ENCODE measurements at places on chromosomes 3 and 15.
A peak's percentile ranks its signal among the peaks of the same experiment; 100 is the strongest.

DNA sequence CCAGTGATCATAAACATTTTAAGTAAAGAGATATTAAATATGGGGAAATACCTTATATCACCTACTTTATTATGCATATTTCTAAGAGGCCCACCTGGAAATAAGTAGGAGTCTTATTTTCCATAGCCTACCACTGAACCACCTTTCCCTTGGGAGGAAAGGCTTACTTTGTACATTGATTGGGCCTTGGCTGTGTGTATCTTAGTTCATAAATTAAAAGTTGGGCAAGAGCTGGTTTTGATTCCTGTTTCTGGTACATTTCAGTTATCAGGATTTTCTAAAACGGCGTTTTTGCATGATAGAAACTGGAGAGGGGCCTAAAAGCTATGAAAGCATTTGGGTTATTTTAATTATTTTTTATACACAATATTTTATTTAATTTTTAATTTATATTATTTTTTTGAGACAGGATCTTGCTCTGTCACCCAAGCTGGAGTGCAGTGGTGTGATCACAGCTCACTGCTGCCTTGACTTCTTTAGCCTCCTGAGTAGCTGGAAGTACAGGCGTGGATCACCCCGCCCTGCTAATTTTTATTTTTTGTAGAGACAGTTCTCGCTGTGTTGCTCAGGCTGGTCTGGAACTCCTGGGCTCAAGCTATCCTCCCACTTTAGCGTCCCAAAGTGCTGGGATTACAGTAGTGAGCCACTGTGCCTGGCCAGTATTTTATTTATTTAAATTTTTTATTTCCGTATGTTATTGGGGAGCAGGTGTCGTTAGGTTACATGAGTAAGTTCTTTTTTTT is 2.6 kb downstream of the GMPS start:
- no peak for DNase-seq

DNA sequence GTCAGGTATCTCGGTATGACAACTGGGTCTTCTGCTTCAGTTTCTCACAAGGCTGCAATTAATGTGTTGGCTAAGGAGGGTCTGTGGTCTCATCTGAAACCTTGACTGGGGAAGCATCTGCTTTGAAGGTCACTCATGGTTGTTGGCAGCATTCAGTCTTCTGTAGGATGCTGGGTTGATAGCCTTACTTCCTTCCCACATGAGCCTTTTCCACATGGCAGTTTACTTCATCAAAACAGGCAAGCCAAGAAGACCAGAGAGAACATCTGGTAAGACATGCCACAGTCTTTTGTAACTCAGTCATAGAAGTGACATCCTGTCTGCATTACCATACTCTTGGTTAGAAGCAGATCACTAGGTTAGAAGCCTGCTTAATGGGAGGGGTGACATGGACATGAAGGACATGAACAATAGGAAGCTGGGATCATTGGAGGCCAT is 49.5 kb downstream of the CMC1 start:
- no peak for DNase-seq

GRCh38 chr15:81301385-81301784 is 22.6 kb downstream of the STARD5 start:
- DNase-seq: no peak

- DNase-seq: peak; percentile 69
Measured at GRCh38 chr3:39668420-39668819, 141.0 kb upstream of the MYRIP start.

DNA sequence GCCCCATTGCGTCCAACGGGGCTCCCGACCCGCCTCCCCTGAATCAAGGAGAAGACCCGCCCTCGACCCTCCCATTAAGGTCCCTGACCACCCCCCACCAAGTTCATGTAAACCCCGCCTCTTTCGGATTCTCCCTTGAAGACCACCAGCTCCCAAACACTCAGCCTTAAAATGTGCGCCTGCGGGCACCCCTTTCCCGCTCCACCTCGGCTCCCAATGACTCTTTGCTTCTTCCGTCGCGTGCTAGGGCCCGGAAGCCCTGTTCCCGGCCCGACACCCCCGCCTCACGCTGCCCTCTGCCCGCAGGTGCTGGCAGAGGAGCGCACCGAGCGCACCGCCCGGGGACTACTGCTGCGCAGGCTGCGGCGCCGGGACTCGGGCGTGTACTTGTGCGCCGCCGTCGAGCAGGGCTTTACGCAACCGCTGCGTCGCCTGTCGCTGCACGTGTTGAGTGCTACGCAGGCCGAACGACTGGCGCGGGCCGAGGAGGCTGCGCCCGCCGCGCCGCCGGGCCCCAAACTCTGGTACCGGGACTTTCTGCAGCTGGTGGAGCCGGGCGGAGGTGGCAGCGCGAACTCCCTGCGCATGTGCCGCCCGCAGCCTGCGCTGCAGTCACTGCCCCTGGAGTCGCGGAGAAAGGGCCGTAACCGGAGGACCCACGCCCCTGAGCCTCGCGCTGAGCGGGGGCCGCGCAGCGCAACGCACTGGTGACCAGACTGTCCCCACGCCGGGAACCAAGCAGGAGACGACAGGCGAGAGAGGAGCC is 2.7 kb upstream of the LSMEM2 start:
- no peak for DNase-seq

DNA sequence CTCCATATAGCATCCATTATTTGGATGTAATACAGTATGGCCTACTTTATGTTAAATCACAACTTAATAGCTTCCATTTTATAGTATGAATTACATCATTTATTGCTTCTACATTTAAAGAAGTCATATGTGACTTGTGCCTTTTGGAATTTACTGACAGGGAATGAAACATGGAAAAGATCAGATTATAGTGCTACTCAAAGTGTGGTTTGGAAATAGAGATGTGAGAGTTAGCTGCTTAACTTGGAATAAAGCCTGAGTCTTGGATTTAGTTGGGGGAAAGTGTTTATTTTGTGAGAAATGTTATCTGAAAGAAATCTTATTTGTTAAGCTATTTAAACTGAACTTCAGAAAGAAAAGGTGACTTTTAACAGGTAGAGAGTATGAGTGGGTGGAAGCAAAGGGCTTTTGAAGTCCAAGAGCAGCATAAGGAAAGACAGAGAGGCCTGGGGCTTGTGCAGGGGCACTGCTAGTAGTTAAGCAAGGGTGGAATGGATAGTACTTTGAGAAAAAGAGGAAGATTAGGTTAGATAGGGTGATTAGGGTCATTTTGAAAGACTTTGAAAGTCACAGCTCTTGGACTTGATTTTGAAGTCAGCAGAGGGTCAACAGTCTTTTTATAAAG is 60.5 kb downstream of the SLMAP start:
- no peak for DNase-seq

DNA sequence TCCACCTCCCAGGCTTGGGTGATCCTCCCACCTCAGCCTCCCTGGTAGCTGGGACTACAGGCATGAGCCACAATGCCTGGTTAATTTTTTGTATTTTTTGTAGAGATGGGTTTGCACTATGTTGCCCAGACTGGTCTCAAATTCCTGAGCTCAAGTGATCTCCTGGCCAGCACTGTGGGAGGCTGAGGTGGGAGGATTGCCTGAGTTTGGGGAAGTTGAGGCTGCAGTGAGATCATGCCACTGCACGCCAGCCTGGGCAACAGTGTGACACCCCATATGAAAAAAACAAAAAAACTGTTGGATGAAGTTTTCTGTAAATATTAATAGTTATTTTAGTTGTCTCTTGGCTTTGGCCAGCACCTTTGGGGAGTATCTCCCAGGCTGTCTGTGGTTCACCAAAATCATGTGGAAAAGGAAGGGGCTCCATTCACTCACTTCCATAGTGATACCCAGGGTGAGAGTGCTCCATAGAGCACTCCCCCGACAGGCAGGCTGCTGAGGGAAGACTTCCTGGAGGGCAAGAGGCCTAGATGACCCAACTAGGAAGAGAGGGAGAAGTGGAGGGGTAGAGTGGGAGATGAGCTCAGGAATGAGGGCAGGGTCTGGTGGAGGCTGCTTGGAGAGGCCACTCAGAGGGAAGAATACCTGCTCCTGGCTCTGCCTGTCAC is 47.1 kb downstream of the CDC25A start:
- no peak for DNase-seq

DNA sequence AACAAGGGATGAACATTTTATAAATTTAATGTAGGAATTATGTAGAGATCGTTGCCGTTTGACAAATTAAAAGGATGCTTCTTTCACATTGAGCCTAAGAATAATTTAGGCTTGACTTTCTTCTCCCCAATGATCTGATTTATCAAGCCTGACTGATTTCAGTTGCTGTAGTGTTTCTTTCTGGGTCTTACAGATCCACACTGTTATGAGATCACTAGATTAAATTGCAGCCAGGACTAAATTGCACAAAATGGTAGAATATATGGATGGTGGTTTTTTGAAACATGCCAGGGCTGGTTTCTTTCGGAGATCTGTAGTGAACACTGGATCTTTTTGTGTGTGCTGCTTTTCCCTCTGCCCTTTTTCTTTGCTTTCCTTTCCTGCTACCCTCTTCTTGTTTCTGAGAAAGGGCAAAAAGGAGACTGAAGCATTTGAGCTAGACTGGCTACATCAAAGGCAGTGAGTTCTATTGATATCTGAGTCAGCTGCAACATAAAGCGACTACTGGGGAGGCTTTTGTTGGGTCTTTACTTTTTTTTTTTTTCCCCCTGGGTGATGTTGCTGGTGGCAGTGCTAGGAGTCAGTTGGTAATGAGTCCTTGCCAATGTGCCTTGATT is 83.0 kb downstream of the AKAP13 start:
- no peak for DNase-seq

- no peak for DNase-seq
Measured at GRCh38 chr3:158106766-158107471, 699 bp upstream of the SHOX2 start.

DNA sequence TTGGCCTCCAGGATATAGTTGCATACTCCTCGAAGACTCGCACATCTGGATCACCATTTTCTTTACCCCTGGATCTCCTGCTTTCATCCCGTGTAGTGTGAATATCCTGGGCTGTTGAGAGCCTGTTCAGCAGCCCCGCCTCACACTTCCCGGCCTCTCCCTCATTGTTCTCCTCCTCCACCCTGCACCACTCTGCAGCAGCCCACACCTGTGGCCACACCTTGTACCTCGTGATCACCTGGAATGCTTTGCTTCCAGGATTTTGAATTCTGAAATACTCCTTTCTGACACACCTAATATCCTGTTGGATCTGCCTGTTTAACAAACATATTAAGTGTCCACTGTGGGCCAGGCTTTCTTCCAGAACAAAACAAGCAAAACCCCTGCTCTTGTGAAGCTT is 14.4 kb downstream of the ABHD17C start:
- DNase-seq: peak; percentile 89

DNA sequence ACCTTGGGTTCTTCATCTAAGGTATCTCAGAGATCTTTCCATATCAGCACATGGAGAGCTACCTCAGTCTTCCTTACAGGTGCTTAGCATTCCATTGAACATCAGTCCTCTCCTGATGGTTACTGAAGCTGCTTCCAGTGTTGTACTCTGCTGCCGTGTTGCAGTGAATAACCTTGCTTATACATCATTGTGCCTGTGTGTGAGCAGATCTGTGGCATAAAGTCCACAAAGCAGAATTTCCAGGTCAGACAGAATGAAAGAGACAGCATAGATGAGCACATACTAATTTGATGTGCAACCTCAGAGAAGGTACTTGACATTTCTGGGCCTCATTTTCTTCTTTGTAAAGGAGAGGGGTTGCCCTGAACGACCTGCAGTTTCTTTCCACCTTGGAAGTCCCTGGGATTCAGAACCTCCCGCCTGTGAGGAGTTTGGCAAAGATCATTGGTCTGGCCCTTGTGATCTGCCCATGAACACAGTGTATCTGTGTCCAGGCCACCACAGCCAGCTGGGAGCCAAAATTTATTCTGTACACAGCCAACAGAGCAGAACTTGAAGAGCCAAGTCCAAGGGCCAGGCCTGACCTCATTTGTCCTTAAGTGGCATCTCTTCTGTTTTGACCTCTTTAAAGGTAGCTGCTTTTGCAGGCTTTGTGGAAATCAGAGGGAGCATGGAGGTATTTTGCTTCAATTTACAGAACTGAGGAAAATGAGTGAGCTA is 57.2 kb upstream of the SLC7A14 start:
- no peak for DNase-seq

GRCh38 chr3:128112357-128112968 is 11.1 kb downstream of the RUVBL1 start:
- DNase-seq: peak; percentile 87

DNA sequence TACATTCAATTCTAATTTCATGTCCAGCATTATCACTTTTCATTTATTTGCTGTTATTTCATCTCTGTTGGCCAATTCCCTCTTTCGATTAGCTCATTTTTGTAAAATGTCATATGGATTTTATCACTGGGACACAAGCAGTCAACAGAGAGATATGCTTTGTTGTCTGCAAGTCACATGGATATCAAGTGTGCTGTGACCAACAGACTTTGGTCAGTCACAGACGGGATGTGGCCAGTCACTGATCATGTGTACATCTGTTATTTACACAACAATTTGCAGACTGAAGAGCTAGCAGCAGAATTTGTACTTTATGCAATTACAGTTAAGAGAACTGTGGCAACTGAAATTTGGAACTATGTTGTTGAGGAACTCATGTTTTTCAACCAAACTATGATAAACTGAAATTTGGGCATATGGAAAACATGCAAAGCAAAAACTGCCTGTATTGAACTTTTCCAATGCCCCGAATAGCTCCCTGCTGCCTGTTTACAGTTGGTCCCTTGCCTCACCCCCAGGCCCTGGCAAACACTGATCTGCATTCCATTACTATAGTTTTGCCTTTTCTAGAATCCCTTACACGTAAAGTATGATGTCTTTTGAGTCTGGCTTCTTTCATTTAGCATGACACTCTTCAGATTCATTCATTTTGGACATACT is 104.4 kb downstream of the RPL22L1 start:
- DNase-seq: no peak

- no peak for DNase-seq
Measured at GRCh38 chr15:92377083-92377789, 16.4 kb upstream of the ST8SIA2 start.

- DNase-seq: no peak
Measured at GRCh38 chr15:75517233-75517632, 61.9 kb downstream of the PTPN9 start.

GRCh38 chr3:45688194-45688881 is 858 bp upstream of the SACM1L start:
- DNase-seq: peak; percentile 28

All from epithelial cell of esophagus (primary cell).